A673 (cell line): ENCODE measurements at places on chromosomes 7 and 10. TPM values are rescaled to one million over a fixed set of nuclear protein-coding genes. Genes with fewer than 3 reads are reported as not detected.

Gene SLC26A5
- not detected in 2 replicates for total RNA-seq

GRCh38 chr7:14195079-14195478 is 205.6 kb upstream of the ETV1 start:
- DNase-seq, result no peak
- no peaks in the 10 kb centered on the region for H3K36me3 ChIP-seq
- H3K4me1 ChIP-seq, result peaks cover 15% of the 10 kb centered on the region

- H3K36me3 ChIP-seq, result no peaks in the 10 kb centered on the region
- no peak overlapping the region for H3K27ac ChIP-seq
- no peak overlapping the region for H3K4me3 ChIP-seq
- H3K4me1 ChIP-seq, result no peaks in the 10 kb centered on the region
- H3K27me3 ChIP-seq, result no peaks in the 10 kb centered on the region
- no peak for DNase-seq
Measured at GRCh38 chr7:55449992-55450535, 84.9 kb downstream of the LANCL2 start.

GRCh38 chr7:151013733-151014497 is 10.4 kb downstream of the ATG9B start:
- peak overlapping the region; percentile 23 for H3K4me3 ChIP-seq
- peak; percentile 84 for DNase-seq

- no peaks in the 10 kb centered on the region for H3K36me3 ChIP-seq
- H3K27ac ChIP-seq, result no peak overlapping the region
- H3K4me1 ChIP-seq, result no peaks in the 10 kb centered on the region
- no peak for DNase-seq
- H3K4me3 ChIP-seq, result no peak overlapping the region
- peaks cover 17% of the 10 kb centered on the region for H3K27me3 ChIP-seq
Measured at GRCh38 chr10:51705774-51706173, 6.4 kb upstream of the CSTF2T start.
